Activated CD8-positive, alpha-beta memory T cell treated with anti-CD3 and anti-CD28 coated beads for 4 hours (primary cell): ENCODE measurements at places on chromosomes 7 and 10.

DNA sequence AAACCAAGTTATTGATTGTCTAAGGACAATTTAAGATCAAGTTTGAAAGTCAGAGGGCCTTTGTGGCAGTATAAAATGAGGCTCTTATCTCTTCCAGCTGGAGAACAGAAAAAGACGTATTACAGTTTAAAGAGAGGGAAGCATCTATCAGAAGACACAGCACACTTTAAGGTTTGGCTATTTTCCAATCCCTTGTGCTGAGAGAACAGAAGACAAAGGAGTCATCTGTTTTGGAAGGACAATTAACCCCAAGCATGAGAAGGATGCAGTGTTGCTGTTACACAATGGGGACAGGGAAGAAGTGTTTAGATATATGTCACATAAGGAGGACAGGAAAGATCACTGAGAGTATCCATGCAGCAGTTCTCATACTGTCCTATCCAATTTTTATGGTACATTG, 1224.2 kb upstream of the SORCS1 start:
- DNase-seq: no peak

DNA sequence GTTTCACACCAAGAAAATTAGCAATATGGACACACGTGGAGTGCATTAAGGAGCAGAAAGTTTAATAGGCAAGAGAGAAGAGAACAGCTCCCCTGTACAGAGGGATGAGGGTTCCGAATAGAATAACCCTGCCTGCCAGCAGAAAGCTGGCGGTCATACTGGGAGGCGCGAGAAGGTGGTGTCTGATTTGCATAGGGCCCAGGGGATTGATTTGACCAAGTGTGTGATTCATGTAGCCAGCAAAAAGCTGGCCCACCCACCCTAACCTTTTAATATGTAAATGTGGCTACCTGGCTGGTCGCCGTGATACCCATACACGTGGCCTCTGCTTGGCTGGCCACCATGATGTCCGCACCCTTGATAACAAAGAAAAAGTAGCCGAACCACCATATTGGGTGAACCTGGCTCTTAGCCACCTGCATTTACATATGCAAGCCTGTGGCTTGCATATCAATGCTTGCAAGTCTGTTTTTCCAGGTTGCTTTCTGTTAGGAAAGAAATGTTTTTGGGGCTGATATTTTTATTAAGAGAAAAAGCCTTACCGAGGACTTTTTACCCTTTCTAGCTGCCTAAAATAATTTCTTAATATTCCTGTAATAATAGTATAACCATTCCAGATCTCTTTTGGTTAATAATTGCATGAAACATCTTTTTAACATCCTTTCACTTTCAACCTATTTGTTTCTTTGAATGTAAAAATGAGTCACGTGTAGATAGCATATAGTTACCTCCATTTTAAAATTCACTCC, 20.5 kb upstream of the VWDE start:
- no peak for DNase-seq

DNA sequence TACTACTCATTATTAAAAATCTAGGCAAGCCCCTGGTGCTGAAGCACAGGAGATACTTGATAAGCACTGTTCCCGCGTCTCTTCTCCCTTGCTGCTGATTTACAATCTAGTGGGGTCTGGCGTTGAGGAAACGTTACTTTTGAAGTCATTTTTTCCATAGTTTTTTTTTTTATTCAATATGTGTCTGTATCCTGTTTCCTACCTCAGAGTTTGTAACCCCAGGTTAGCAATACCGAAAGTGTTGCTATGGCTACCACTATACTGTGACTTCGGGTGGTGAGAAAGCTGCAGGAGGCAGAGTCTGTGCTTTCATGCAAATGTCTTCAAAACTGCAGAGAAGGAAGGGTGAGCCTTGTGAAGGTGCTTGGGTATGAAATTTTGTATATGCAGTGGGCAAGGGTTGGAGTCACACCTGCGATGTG, 458.8 kb upstream of the GHITM start:
- DNase-seq: no peak

GRCh38 chr10:35607475-35608327, 2.6 kb downstream of the GJD4 start:
- DNase-seq: no peak

- no peak for DNase-seq
These were observed 142.5 kb upstream of the PRKCQ start for GRCh38 chr10:6722616-6723004.

GRCh38 chr7:17486835-17487234, 188.4 kb downstream of the AHR start:
- no peak for DNase-seq

DNA sequence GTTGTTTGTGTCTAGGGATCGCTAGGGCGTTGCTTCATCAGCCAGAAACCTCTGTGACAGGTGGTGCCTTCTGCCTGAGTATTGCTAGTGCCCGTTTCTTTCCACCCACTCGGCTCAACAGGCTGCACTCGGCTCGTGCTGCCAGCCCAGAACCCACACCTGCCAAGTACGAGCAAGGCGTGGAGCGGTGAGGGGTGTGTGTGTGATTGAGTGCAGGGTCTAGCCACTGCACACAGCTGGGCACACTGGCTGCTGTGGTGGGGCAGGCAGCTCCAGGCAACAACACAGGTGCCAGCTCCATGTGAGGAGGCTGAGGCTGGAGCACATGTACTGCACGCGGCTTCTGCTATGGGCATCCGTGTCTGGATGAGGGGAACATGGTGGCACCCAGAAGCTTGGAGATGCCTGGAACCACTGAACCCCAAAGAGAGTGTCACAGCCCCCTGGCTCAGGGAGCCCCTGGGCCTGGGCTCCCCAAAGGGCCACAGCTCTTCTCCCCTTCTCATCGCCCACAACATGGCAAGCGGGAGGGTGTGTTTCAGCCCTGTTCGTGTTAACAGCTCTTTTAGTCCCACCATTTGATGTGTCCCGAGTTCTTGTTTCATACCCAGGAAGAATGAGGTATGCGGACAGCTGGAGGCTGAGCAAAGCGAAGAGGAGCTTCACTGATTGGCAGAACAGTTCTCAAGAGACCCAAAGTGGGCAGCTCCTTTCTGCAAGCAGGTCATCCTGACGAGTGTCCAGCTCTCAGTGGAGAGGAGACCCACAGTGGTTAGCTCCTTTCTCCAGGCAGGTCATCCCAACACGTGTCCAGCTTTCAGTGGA, 78.1 kb downstream of the HDAC9 start:
- no peak for DNase-seq

DNA sequence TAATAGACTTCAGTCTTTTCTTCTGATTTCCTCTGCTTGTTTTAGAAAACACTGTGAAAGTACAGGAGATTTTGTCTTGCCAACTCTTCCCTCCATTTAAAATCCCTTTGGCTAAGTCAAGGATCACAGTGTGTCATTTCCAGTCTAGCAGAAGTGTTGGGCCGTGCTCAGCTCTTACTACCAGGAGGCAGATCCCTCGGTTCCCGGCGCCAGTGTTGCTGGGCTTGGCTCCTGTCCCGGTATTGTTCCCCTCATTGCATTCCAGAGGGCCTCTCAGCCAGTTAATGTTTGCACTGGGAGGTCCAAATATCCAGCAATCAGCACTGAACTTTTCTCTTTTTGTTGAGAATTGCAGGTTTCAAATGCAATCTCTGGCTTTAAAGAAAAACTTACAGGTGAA, 612.1 kb upstream of the MGMT start:
- DNase-seq: no peak

- DNase-seq: no peak
These were observed 1.7 kb upstream of the WDR86 start for GRCh38 chr7:151411551-151411950.

DNA sequence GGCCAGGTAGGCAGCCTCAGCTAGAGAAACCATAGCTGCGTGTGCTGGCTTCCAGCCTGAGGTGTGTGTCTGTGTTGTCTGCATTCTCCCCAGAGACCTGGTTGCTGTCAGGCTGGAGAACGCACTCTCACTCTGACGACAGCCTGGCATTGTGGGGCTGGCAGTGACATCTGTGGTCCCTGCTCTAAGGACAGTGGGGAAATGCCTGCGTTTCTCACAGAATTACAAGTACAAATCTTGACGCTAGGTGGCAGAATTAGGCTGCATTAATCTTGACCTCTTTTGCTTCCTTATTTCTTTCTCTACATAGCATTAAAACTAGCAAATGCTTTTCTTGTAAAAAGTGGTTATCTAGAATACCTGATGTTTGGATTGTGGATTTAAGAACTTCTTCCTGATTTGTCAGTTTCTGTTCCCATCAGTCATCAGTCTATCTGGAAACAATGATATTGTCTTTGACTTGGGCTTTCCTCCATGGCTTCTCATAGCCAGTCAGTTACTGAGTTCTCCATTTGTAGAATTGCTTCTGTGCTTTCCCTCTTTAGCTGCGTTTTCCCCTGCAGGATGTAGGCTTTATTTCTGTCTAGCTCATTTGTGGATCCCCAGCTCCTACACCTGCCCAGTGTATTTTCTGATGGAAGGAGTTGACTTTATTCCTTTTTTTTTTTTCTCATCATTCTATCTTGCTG, 86.0 kb downstream of the FANK1 start:
- no peak for DNase-seq

- no peak for DNase-seq
These were observed 26.0 kb downstream of the SLIT1 start for GRCh38 chr10:97159646-97160305.

DNA sequence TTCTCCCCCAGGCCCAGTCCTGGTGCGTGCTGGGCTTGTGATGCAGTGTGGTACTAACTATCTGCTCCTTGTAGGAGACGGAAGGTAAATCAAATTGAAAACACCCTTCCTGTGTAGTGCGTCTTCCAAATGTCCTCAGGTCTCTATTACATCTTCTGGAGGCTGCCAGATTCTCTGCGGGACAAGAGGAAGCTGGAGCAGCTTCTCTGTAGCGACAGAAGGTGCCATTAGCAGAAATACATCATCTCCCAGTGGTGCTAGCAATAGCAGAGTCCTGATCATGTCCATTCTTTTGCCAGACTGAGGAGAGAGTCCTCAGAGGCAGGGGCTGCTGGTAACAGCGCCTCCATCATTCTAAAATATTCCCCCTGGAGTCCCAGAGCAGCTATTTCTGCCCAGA, 675.2 kb downstream of the LRMDA start:
- DNase-seq: no peak

DNA sequence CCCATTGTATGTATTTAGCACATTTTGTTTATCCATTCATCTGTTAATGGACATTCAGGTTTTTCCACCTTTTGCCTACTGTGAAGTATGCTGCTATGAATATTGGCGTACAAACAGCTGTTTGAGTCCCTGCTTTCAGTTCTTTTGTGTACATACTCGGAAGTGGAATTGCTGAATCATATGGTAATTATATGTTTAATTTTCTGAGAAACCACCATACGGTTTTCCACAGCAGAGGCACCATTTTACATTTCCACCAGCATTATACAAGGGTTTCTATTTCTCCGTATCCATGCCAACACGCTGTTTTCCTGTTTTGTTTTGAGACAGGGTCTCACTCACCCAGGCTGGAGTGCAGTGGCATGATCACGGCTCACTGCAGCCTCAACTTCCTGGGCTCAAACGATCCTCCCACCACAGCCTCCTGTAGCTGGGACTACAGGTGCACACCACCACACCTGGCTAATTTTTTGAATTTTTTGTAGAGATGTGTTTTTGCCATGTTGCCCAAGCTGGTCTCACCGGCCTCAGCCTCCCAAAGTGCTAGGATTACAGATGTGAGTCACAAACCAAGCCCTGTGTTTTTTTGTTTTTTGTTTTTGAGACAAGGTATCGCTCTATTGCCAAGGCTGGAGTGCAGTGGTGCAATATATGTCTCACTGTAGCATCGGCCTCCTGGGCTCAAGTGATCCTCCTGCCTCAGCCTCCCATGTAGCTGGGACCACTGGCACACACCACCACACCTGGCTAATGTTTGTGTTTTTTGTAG, 22.1 kb upstream of the FBXW4 start:
- no peak for DNase-seq

- no peak for DNase-seq
These were observed 38.5 kb downstream of the VIPR2 start for GRCh38 chr7:159105832-159106811.

DNA sequence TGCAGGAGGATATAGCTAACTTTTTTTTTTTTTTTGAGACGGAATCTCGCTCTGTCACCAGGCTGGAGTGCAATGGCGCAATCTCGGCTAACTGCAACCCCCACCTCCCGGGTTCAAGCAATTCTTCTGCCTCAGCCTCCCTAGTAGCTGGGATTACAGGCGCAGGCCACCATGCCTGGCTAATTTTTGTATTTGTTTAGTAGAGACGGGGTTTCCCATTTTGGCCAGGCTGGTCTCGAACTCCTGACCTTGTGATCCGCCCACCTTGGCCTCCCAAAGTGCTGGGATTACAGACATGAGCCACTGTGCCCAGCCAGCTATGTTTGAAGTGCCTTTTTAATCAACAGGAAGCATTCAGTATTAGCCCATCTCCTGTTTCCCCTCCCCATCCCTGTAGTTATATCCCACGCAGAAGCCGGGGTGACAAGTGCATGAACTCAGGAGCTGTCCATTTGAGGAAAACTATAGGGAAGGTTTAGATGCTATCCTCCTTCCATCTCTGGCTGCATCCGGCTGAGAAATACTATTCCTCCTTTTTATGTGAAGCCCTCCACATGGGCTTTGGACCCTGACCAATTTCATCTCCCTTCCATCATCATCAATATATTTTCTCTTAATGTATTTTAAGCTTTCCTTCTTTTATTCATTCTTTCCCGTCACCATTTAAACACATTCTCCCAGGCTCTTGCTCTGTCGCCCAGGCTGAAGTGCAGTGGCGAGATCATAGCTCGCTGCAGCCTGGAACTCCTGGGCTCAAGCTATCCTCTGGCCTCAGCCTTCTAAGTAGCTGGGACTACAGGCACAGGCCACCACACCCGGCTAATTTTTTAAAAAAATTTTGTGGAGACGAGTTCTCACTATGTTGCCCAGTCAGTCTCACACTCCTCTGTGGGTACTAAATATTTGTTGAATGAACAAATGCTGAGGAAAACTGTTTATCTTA, 1.3 kb upstream of the POT1 start:
- no peak for DNase-seq

- no peak for DNase-seq
These were observed 163.1 kb upstream of the PLXNA4 start for GRCh38 chr7:132739271-132739955.

DNA sequence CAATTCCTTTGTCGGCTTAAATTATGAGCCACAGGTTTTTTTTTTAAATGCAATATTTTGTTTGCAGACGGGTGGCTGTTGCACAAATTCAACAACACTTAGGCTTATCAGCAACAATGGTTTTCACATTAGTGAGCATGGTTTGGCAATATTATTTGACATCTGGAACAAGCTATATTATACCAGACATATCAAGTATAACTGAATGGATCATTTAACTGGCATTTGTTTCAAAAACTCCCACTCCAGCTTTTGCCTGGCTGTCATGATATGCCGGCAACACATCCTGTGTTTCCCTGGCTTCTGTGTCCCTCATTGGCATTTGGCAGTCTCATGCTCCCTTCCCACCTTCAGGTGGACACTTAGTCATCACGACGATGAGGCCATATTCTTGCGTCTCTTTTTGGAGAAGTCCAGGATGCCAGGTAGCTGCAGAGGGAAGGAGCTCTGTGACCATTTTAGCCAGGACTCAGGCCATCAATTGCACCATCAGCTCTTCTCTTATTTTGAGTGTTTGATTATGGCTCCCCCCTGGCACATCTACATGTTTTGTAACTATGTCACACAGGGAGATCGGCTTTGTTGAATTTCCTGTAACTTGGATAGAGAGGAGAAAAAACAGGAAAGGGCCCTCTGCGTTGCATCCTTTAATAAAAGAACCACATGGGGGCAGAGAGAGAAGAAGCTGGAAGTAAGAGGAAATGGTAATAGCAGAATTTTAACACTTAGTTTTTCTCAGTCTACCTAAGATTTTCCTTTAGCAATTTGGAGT, 413.9 kb downstream of the LRMDA start:
- DNase-seq: no peak
